ENCODE measurements at places on chromosomes 2 and 18.

GRCh38 chr2:21358976-21359375 lies 235.2 kb downstream of the TDRD15 start:
- no peak for DNase-seq

DNA sequence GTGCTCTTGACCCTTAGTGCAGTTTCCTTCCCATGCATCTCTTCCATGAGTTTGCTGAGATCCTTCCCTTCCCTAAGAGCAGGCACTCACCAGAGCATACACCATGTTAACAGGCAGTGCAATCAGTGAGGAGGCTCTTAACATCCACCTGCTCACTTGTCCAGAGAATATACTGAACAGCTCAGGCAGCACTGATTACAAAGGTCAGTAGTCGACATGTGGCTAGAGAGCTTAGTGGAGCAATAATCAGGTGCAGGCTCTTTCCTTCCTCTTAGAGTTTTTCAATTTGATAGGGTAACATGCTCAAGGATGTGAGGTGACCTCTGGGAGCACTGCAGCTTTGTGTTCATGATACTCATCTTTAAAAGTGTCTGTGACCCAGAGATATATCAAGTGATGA lies 144.1 kb upstream of the SETBP1 start:
- DNase-seq, result no peak

GRCh38 chr2:44291281-44292248 lies 16.3 kb downstream of the SLC3A1 start:
- peak; percentile 11 for DNase-seq

- DNase-seq, result no peak
These were observed 1709.1 kb upstream of the LRRTM1 start for GRCh38 chr2:82013641-82014040.

DNA sequence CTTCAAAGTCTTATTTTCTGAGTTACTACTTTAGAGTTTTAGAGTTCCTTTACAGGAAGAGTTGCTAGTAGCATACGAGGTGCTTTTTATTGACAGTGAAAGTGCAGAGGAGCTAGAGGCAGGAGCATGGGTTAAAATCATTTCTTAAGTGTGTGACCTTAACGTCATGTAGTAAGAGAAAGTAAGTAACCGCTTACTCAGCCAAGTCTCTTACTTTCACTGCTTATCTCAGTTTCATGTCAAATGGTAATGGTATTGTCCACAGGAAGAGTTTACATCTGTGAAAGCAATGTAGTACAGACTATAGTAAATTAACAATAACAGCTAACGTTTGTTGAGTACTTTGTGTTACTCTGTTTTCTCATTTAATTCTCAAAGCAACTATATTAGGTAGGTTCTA lies 12.6 kb downstream of the NDUFAF7 start:
- DNase-seq, result peak; percentile 47

DNA sequence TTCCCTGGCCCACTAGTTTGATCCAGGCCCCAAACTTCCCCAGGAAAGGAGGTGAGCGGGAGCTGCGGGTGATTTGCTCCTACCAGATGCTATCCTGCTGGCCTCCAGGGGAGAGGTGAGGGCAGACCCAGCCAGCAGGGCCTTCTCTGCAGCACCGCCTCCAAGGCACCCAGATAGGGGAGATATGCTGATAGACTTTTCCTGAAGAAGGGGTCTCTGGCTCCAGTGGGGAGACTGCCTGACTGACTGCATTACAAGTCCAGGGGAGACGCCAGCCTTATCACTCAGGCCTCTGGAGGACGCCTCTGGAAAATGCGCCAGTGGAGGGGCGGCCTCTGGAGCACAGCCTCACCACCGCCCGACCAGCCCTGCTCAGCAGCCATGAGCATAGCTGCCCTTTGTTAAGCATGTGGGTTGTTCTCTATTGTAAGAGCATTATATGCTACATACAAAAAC lies 60.6 kb upstream of the SMAD7 start:
- no peak for DNase-seq

DNA sequence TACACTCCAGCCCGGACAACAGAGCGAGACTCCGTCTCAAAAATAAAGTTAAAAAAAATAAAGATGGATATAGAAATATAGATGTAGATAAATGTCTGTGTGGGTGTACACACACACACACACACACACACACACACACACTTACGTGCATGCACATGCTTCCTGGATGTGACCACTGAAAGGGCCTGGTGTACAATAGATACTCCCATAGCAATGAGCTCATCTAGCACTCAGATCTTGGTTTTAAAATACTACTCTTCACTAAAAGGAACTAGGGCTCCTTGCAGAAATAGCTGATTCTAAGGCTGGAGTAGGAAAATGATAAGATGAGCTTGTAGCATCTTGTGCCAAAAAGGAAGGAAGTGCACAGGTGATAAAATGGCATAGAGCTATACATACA lies 39.1 kb downstream of the ROCK2 start:
- no peak for DNase-seq
